ENCODE measurements at places on chromosomes 3 and 15.
A peak's percentile ranks its signal among the peaks of the same experiment; 100 is the strongest.

GRCh38 chr3:197023998-197024651 lies 5.5 kb downstream of the MELTF start:
- DNase-seq, result no peak

DNA sequence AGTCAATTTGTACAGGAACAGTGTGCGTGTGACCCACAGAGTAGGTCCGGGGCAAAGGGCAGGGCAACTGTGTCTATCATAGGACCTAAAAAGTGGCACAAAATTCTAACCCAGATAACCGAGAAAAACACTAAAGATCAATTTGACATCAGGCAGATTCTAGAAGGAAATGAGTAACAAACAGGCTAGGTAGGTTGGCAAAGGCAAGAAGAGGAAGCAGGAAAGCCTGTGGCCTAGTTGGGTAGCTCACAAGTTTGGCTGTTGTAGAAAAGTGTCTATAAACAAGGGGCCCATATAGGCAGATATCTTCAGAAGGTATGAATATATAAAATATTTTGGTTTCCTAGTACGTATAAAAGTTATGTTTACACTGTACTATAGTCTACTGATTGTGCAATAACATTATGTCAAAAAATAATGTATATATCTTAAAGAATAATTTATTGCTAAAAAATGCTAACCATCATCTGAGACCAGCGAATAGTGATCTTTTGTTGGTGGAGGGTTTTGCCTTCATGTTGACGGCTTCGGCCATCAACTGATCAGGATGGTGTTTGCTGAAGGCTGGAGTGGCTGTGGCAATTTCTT lies 13.3 kb upstream of the OR5K1 start:
- DNase-seq, result no peak

DNA sequence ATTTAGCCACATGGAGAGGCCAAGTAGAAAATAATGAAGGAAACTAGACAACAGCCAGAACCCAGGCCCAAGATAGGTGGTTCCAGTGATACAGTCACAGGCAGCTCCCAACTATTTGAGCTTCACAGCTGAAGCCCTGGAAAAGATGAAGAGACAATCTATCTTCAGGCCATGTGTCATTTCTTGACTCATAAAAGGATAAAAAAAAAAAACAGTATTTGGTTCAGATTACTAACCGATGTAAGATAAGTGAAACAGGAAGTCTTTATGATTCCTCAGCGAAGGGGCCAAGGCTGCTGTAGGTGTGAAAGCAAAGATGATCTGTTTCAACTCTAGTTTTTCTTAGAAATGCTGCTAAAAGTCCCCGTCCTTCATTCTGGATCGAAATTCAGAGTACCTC lies 394.6 kb downstream of the ZNF385D start:
- DNase-seq, result no peak

DNA sequence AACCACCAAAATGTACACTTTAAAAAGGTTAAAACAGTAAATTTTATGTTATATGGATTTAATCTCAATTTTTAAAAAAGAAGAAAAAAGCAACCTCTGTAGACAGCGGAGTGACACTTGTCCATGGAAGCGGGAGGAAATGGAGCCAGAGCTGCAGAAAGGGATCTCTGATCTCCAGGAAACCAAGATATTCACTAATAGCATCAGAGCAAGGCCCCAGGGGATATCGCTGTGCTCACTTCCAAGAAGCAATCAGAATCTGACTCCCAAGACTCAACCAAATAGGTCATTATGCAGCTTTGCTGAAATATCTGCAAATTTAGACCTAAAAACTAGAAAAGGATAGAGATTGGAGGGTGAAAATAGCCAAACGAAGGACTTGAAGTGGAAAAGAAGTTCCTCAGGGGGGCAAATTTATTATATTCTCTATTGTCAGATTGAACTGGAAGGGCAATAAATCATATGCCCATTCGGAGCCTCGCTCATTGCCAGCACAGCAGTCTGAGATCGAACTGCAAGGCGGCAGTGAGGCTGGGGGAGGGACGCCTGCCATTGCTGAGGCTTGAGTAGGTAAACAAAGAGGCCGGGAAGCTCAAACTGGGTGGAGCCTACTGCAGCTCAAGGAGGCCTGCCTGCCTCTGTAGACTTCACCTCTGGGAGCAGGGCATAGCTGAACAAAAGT lies 62.0 kb upstream of the ATP2C1 start:
- no peak for DNase-seq

GRCh38 chr3:194468086-194468485 lies 18.7 kb downstream of the ATP13A3 start:
- DNase-seq, result no peak

DNA sequence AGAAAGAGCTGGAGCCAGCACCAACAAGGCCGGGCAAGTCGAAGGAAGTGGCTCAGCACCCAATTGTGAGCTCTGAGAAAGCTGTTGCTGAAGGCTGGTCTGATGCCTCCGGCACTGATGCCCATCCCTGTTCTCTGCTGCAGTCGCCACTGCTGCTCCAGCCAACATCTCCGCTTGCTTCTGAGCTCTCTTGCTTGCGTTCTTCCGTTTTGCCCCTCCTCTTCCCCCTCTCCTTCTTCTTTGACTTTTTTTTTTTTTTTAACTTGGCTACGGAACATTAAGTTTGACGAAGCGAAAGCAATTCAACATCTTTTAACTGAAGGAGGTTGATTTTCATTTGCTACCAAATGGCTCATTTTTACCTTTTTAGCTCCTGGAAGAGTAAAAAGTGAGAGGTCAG lies 442.9 kb downstream of the MCTP2 start:
- DNase-seq, result no peak

DNA sequence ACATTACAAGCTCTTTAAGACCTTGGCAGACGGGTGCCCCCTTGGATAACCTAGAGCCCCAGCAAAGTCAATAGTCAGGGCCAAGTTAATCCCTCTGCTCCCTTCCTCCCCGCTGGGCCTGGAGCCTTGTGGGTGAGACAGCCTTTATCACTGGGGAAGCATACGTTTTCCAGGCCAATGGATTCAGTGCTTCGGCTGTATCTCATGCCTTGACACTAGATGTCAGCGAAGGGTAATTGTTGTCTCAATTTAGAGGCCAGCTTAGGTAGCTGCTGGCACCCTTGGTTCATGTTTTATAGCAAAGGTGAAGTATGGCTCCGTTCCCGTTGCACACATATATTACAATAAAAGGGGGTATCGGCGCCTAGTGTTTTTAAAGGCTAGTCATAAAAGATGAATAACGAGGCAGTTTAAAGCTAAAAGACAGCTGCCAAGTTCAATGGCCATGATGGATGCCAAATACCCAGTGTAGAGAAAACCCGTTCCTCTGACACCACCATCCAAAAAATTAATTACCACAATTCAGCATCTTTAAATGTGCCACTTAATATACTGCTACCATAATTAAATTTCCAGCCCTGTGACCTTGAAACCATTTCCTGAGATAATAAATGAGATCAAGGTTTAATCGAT lies 52.3 kb upstream of the BNIP2 start:
- DNase-seq, result no peak

DNA sequence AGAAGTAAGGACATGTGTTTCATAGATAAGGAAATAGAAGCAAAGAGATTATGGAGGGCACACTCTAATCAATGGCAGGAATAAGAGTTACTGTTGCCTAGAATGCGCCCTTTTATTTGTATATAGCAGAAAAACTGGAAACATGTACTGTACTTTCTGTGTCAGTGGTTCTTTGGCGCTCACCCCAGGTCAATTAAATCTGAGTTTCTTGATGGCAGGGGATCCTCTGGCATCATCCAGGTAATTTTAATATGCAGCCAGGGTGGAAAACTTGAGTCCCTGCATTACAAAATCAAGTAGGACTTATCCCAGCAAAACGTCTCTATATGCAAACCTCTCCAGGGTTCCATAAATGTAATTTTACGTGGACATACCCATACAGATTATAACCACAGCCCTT lies 284.1 kb downstream of the IL5RA start:
- DNase-seq, result no peak

GRCh38 chr3:71621825-71622537 lies 38.5 kb upstream of the FOXP1 start:
- DNase-seq, result no peak

DNA sequence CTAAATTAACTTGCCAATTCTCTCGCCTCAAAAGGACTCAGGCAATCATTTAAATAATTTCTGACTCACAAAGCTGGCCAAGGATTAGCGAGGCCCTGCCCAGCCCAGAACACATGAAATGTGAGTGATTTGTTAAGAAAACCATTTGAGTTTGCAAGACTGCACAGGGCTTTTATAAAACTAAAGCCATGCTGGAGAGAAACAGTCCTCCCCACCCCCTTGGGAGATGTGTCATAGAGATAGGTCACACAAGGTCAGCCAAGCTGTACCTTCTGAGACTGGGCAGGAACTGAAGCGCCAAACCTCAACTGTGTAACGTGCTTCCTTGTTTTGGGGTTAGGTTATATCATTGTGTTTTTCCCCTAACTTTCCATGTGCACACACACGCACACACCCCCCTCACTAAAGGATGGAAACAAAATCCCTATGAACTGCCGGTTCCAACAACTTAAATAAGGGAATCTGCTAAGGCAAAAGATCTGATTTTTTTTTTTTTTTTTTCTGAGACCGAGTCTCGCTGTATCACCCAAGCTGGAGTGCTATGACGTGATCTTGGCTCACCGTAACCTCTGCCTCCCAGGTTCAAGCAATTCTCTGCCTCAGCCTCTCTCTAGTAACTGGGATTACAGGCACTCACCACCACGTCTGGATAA lies 8.1 kb downstream of the SPATA12 start:
- DNase-seq, result no peak

DNA sequence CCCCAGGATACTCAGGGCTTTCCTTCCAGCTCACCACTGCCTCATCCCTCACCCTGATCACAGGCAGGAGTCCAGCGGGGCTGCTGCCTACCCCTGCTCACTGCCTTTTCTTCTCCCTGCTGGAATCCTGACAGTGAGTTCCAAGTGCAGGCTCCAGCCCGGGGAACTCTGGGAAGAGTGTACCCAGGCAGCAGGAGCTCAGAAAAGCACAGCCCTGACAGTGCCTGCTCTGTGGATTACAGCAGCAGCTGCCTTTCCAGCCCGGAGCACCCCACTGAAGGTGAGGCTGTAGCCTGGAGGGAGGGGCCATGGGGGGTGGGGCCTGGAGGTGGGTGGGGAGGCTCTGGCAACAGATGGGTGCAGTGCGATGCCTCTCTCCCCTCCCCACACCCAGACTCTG lies 6.1 kb upstream of the JMJD7 start:
- DNase-seq, result no peak

DNA sequence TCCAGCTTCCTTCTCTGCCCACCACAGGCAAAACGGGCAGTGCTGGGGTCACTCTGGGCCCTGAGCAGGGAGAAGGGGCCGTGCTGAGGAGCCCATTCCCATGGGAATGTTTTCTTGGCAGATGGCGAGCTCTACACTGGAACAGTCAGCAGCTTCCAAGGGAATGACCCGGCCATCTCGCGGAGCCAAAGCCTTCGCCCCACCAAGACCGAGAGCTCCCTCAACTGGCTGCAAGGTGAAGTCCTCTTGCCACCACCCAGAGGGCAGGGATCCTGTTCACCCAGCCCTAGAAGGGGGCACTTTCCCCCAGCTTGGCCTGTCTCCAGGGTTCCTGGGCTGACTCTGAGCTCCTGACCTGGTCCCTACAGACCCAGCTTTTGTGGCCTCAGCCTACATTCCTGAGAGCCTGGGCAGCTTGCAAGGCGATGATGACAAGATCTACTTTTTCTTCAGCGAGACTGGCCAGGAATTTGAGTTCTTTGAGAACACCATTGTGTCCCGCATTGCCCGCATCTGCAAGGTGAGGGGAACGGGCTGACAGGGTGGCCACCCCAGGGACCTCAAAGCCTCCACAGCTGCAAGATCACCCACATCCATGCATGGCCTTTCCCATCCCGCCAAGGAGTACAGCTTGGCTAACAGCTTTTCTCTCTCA lies 12.4 kb downstream of the CIB1 start:
- DNase-seq, result peak; percentile 38

DNA sequence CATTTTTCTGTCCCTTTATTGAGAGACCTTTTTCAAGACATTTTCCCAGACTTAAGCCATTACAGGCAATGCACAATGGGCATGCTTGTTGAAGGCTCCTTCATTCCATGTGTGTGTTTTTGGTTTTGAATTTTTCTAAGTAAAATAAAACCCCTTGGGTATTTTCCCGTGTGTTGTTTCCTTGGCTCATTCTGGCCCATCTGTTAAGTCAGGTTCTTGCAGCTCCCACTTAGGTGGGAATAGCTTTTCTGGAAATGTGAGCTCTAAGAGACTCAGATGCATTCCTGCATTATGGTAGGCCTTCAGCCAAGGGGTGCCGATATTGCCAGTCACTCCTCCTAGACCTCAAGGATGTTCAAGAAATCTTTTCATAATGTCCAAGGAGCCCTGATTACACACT lies 314.9 kb downstream of the CACNA2D3 start:
- DNase-seq, result no peak

GRCh38 chr3:192040282-192041043 lies 579.5 kb downstream of the PYDC2 start:
- DNase-seq, result no peak

- no peak for DNase-seq
Observed at GRCh38 chr3:23829242-23829934, 23.6 kb downstream of the UBE2E1 start.

GRCh38 chr15:38864827-38865581 lies 300.4 kb upstream of the RASGRP1 start:
- no peak for DNase-seq

- DNase-seq, result no peak
Observed at GRCh38 chr15:66072616-66073361, 180.8 kb downstream of the MEGF11 start.

GRCh38 chr3:179108086-179108485 lies 36.5 kb upstream of the ZMAT3 start:
- DNase-seq, result no peak

- no peak for DNase-seq
Observed at GRCh38 chr15:64462492-64462891, 2.1 kb downstream of the ZNF609 start.

GRCh38 chr3:196872316-196872715 lies 4.6 kb downstream of the SENP5 start:
- DNase-seq, result no peak

- DNase-seq, result no peak
Observed at GRCh38 chr3:102733791-102734563, 299.2 kb downstream of the ZPLD1 start.
